Stimulated activated CD4-positive, alpha-beta T cell treated with anti-CD3 and anti-CD28 coated beads, Interleukin-1b, Interleukin-23, amount 100 ng/mL, for 1 hour (primary cell): ENCODE measurements at places on chromosomes 3 and 15.

DNA sequence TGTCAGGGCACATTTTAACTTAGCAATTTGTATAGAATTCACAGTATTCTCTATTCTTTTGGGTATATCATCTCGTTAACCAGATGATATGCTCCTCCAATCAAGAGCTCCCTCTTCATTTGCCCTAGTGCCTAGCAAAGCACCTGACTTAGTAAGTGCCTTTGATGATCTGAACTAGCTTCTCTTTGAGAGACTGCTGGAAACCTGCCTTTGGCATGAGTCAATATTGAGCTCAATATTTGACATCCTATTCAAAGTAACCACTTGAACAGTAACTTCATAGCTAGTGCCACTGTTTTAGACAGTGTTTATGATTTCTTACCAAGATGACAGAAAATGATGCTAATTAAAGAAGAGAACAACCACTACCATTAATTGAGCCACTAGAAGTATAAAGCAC, 696.3 kb upstream of the UBE2E2 start:
- no peak for DNase-seq

DNA sequence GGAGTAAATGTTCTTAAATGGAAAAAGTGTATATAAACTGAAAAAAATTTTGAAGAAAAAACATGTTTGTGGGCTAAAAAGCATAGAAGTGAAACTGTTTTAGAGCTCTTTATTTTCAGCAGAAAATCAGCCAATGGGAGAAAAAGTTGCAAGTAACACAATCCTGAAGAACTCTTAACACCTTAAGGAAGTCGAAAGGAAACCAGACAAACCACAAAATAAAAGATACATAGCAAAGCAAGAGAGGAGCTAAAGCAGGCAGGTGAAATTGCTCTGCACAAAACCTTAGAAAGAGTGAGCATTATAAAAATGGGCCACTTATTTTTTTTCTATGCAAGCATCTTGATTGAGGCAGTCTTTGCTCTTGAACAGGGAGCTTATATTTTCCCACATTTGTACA, 300.5 kb downstream of the RAP2B start:
- DNase-seq, result no peak

- DNase-seq, result no peak
Measured at GRCh38 chr3:187396661-187397060, 28.5 kb downstream of the RTP4 start.

DNA sequence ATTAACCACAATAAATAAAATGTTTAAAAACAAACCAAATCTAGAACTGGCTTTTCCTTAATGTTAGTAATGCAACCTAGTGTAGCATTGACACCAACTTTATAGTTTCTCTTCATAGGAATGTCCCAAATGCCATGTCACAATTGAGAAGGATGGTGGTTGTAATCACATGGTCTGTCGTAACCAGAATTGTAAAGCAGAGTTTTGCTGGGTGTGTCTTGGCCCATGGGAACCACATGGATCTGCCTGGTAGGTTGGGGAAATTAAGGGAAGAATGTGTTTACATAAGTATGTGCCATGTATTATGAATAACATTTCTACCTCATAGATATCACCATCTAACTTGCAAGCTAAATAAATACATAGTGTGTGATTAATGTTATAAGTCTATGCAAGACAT, 84.4 kb upstream of the GOLGA6B start:
- no peak for DNase-seq

- no peak for DNase-seq
Measured at GRCh38 chr3:78338405-78338804, 1298.5 kb downstream of the ROBO2 start.

GRCh38 chr3:45426161-45426560, 37.8 kb downstream of the LARS2 start:
- DNase-seq, result no peak

GRCh38 chr15:78197632-78198031, 36.7 kb downstream of the ACSBG1 start:
- no peak for DNase-seq

DNA sequence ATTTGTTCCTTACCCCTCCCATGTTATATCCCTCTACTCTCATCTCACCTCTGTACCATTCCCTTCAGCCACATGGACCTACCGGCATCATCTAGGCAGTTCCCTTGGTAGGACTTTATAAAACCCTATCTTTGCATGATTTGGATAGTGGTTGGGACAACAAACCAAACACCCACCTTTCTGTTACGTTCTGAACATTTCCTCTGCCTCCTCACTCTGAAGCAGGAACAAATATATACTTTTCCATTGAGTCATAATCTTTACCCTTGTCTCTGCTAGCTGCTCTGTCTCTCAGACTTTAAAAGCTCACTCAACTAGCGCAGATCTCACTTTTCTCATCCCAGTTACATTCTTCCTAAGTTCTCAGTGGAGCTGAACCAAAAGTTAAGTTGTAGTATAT, 17.8 kb downstream of the UBXN7 start:
- DNase-seq, result no peak

DNA sequence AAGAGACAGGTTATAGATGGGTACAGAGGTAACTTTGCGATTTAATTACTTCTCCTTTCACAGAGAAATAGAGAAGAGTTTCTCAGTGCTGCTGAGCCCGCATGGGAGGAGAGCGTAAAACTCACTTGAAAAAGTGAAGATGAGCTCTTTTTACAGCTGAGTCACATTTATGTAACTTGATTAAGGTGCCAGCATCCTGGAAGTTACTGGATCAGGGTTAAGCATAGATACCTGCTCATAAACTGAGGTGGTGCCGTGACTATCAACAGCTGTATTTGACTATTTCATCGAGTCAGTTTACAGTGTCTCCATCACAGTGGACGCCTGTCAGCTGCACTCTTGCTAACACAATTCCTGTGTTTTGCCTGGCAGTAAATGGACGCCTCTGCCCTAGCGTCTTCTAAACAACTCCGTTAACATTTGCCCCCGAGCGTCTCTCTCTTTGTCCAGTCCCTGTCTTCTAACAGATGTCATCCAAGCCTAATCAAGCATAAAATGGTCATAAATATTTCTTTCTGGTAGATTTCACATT, 414.6 kb downstream of the FOXP1 start:
- DNase-seq, result no peak

- DNase-seq, result no peak
Measured at GRCh38 chr3:127606981-127607595, 8.9 kb downstream of the MCM2 start.

DNA sequence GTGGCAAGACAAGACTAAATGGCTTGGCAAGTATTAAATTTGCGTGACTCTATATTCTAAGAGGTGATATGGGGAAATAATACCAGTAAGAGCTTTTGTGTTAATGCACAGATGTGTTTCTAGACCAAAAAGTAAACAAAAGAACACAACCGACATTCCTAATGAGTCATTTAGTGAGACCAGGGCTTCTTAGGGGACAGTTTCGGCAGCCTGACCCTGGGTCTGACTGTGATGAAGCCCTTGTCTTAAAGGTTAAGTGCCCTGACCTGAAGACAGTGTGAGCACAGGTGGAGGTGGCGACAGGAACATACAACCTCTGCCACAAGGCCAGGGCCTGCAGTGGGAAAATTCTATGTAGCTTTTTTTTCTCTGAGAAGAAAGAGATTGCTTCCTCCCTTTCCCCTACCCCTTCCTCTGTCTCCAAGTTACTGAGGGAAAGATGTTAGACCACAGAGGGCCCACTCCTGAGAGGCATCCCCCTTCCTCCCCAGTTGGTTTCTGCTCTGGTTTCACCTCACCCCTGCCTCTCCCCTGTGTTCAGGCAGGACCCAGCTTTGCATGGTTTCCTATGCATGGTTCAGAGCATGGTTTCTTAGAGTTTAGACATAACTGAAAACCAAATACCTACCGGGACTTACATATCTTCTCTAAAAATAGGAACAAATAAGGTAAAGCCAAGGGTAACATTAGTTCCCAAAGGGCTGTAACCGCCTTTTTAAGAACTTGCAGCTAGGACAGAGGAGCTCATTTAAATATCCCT, 24.8 kb upstream of the CMTM7 start:
- DNase-seq, result no peak
